ENCODE measurements at places on chromosomes 3 and 15.

DNA sequence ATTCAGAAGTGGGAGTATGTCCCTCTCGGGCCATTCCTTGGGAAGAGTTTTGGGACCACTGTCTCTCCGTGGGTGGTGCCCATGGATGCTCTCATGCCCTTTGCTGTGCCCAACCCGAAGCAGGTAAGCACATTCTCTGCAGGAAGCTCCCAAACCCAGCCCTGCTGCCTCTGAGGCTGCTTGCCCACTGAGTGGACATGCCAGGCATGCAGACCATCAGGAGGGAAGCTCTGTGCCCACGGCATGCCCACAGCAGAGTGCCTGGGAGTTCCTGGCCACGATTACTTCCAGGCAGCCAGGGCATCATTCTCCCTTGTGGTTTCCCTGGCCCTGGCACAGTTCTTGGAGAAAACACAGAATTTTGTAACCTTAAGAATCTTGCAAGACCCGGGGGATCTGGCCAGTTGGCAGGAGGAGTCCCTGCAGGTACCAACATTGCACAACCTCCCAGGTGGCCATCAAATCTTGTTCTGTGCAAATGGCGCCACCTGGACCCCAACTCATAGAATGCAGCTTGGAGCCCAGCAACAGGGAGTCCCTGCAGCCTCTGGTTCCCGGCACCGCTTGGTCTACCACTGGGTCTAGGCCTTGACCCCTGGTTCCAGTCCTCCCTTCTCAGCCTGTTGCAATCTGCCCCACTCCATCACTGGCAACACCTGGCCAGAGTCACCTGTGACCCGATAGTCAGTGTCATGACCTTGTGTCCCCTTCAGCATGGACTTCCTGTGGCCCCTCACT is 20.4 kb downstream of the FAH start:
- DNase-seq, result no peak

DNA sequence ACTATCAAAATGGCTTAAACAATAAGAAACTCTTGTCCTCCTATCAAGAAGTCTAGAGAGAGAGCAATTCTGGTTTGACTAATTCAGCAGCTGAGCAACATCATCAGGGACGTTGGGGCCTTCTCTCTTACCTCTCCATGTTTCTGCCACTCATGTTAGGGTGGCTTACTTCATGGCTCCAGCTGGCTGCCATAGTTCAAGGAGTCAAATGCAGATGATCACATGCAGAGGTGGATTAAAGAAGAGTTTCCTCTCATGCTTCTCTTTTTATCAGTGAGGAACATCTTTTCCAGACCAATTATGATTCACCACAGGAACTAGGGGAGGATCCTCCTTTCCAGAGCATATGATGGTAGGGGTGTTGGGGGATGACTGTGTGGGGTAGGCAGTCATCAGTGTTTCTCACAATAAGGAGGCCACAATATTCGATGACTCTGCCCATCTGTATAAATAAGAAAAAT is 45.5 kb downstream of the NEK11 start:
- DNase-seq, result no peak

- no peak for DNase-seq
Observed at GRCh38 chr3:14539742-14540491, at the start of gene GRIP2. GRIP2 (minus strand) TSS chr3:14540342; CDS start chr3:14540308, 34 bp downstream.

DNA sequence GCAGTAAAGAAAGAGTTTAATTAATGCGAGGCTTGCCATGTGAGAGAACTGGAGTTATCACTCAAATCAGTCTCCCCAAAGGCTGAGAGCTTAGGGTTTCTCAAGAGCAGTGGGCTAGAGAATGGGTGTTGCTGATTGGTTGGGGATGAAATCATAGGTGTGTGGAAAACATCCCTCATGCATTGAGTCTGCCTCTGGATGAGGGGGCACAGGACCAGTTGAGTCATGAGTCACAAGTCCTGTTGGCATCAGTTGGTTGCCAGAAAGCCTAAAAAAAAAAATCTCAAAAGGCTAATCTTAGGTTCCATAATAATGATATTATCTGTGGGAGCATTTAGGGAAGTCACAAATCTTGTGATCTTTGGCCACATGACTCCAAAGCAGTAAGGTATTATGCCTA is 800.3 kb downstream of the TUSC7 start:
- no peak for DNase-seq

DNA sequence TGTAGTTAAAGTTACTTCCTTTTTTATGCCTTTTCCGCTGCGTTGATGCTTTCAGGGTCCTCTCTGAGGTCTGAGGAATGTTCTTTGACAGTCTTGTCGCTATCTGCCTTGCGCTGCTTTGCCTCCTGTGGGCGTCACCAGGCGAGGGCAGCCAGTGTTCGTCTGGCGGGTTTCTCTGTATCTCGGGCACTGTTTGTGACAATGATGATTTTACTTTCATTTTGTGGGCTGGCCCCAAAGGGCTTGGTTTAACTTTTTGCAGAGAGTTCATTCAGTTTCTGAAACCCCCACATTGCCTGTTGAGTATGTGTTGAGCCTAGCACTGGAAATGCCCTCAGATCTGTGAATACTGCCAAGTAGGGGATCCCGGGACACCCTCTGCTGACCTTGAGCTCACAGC is 24.6 kb upstream of the SACM1L start:
- no peak for DNase-seq

- DNase-seq, result no peak
Observed at GRCh38 chr3:146803745-146804144, 198.6 kb upstream of the PLSCR5 start.

DNA sequence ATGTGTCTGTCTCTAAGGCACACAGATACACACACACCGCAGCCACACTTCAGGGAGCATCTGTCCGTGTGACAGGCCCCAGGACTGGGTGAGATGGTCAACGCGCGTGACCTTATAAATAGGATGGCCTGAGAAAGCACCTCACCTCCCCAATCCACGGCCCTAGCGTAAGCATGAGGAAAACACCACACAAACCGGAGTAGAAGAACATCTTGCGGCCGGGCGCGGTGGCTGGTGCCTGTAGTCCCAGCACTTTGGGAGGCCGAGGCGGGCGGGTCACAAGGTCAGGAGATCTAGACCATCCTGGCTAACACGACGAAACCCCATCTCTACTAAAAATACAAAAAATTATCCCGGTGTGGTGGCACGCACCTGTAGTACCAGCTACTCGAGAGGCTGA is 1.6 kb downstream of the NIPA1 start:
- no peak for DNase-seq

DNA sequence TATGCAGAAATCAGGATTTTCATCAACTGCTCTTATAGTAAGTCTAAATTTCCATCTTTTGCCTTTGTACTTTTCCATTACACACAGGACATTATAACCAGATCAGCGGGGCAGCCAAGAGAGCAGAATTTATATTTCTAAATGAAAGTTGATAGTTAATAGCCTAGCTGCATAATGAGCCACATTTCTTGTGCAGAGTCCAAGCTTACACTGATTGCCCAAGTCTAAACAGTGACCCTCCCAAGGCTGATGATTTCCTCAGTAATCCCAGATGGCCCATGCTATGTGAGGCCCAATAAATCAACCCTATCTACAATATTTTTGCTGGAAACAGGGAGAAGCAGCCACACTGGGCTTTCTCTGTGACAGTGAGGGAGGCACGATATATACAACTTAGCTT is 475.8 kb upstream of the KCNMB2 start:
- DNase-seq, result no peak

- DNase-seq, result no peak
Observed at GRCh38 chr3:160012108-160012507, 23.5 kb downstream of the IL12A start.

DNA sequence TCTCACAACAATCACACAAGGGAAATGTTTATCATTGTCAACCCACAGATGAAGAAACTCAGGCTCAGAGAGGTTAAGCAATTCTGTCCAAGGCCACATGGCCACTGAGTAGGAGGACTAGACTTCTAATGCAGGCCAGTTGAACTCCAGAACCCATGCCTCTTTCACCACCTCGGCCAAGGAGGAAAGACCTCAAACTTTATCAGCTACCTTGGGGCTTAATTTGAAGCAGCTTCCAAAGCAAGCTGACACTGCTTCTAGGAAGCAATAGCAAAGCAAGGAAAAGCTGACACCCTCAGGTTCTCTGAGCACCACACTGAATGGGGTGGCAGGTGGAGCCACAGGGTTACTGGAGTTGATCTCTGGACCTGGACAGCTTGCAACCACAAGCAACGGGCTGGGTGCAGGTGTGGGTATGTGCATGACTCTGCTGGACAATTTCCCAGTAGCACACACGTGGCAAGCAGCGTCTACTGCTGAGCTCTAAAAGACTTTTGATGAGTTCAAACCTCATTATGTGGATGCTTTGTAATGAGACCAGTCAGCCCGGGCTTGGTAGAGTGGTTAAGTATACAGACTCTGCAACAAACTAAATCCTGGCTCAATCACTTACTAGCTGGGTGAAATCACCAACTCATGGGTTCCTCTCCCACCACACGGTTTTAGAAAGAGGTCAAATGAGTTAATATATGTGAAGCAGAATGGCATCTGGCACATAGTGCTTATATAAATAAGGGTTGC is 23.1 kb downstream of the CCNL1 start:
- DNase-seq, result no peak

- no peak for DNase-seq
Observed at GRCh38 chr3:134134240-134134639, 104.5 kb upstream of the SLCO2A1 start.

DNA sequence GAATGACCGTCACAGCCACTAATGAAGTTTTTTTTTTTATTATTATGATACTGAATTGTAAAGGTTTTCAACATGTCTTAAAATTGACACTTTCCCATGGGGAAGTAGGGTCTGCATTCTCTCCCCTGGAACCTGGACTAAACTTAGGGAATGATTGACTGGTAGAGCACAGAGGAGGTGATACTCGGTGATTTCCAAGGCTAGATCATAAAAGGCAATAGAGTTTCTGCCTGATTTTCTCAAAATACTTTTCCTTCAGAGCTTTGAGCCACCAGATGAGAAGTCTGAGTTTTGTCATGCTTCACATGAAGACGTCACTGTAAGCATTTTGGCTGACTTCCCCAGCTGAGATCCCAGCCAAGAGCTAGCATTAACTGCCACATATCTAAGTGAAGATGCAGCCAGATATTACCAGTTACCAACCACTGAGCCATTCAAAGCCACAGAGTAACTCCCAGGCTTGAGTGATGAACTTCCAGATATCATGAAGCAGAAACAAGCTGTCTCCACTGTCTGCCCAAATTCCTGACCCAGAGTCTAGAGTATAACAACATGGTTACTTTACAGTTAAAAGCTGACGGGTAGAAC is 105.8 kb downstream of the LSAMP start:
- no peak for DNase-seq

- no peak for DNase-seq
Observed at GRCh38 chr15:76117181-76117580, 57.4 kb downstream of the TMEM266 start.

DNA sequence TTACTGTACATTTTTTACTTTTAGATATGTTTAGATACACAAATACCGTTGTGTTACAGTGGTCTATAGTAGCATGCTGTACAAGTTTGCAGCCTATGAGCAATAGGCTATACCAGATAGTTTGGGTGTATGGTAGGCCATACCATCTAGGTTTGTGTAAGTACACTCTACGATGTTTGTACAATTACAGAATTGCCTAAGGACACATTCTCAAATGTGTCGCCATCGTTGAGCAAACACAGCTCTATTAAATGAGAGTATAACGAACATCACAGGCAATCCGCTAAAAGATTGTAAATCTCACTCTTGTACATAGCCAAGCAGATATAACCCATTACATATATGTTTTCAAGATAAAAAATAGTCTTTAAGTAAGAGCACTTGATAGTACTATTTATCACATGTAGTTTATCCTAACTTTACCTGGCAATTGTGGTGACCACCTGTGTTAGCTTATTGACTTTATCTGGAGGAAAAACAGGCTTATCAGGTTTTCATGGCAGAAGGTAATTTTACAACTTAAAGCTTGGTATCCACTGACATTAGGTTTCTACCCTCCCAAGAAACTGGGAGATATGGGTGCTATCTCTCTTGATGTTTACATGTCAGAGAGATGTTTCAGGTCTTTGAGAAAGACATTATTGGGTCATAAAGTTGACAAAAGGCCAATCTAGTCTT is 898.7 kb downstream of the NSUN3 start:
- no peak for DNase-seq

DNA sequence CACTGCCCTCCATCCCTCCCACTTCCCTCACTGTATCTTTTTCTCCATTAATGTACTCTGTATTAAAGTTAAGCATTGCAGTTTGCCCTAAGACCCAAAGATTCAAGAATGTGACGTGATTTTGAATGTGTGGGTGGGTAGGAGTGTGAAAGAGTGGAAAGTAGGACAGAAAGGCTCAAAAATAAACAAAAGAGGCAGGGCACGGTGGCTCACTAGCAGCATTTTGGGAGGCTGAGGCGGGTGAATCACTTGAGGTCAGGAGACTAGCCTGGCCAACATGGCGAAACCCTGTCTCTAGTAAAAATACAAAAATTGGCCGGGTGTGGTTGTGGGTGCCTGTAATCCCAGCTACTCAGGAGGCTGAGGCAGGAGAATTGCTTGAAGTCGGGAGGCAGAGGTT is 18.4 kb downstream of the TFRC start:
- no peak for DNase-seq

DNA sequence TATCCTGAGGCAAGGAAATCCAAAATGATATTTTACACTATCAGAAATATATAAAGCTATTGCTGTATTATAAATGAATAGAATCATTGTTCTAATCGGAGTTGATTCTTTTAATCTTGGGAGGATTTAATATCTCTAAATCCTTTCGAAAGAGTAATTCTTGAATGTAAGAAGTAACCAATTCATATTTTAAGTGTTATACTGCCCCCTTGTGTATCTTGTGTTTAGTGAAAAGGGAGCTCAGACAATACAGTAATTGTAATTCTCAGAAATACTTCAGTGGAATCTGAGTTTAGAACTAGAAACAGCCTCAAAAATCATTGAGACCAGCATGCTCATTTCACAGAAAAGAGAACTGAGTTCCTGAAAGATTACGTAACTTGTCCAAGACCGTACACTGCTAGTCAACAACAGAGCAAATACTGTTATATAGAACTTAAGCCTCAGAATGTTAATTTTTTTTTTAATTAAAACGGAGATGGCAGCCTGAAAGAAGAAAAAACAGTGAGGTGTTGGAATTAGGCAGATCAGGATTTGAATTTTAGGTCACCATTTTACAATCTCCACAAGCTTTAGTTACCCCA is 42.9 kb downstream of the PLCH1 start:
- DNase-seq, result no peak

DNA sequence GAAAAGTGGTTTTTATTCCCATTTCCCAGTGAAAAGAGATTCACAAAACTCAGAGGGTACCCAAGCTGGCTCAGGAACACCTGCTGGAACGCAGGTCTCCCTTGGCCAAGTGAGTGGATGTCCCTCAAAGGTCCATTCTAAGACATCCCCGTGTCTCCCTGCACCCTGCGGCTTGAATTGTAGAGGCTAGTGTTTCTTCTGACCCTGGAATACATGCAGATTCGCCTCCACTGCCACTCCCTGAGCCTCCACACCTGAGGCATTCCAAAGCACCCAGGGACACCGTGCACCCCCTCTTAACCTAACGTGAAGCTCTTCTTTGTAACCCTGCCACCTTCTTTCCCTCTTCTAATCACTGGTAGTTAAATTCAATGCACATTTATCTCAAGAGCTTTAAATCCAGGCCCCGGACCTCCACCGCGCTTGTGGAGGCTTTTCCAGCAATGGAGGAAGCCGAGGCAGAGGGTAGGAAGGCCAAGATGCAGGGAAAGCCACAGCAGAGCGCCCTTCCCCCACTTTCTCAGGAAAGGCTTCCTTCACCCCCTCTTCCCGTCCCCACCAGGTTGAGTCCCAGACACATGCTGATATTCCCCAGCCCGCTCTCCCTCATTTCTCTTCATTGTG is 590 bp upstream of the ITGA11 start:
- no peak for DNase-seq

Measured in SJSA1 (cell line).